ENCODE measurements at places on chromosomes 2 and 18.
A peak's percentile ranks its signal among the peaks of the same experiment; 100 is the strongest.

DNA sequence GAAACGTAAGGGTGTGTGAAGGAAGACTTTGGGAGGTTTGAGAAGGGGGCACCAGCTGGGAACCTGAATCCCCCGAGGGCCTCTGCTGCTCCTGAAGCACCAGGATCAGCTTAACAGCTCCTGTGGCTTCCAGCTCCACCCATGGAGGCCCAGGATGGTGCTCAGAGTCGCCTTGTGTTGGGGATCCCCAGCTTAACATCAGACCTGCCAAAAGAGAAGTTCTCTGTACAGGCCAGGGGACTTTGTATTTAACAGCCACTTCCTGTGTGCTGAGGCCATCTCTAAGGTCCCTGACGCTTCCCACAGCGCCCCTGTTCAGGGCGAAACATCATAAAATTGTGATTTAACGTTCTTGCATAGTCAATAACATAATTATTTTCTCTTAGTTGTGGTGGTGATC lies 77.5 kb downstream of the NCK2 start:
- no peak for DNase-seq

- no peak for DNase-seq
Observed at GRCh38 chr2:3251946-3252345, 125.7 kb downstream of the EIPR1 start.

DNA sequence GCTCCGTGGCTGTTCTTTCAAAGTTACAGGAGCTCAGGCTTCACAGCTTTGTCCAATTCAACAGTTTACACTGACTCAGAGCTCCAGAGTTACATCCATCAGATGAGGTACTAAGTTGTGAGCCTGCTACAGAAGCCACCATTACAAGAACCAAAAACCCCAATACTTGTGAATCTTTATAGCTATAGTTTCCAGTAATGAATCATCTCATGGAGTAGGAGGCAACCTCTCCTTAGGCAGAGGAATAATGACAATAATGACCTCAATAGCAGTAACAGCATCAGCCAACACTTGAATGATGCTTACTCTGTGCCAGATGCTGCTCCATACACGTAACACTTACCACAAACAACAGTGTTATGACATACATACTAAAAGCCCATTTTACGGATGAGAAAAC lies 3.6 kb downstream of the ZC3H8 start:
- DNase-seq: no peak

DNA sequence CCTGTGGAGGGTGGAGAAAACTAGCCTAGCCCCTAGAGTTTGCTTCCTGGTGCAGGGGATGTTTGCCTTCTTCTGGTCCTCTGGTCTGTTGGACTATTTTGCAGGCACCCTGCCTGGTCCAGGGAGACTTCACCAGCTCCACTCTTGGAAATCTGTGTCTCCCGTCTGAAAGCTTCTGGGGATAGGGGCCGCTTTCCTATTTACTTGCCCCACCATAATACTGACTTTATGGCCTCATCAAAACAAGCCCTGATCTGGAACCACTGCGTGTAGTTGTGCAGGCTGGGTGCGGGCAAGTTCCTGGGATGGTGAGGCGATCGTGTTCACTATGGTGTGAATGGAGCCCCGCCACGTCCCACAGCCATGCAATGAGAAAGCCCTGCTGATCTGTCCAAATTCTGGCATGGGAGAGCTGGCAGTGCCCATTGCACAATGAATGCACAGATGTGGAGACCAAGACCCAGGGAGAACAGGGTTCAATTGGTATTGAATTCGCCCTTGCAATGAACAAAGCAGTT lies 74.3 kb downstream of the DDX1 start:
- no peak for DNase-seq

DNA sequence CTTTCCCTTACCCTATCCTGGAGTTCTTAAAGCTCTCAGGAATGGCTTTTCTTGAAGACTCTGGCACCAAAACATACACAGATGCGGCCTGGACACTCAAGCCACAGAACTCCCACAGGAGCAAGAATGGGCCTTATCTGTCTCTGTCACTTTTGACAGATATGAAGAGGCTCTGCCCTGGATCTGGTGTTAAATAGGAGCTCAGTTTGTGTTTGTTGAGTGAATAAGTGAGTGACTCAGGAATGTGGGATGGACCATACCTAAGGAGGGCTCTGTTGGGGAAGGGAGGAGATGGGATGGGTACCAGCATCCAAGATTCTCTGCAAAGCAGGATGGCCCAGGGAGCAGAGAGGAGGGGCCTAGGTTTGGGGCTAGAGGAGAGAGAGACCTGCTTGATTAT lies 33.9 kb upstream of the EPAS1 start:
- DNase-seq: no peak

GRCh38 chr2:222318026-222318711 lies 19.4 kb upstream of the PAX3 start:
- DNase-seq: peak; percentile 78

- DNase-seq: no peak
Observed at GRCh38 chr2:235843591-235844395, 324.4 kb downstream of the GBX2 start.

DNA sequence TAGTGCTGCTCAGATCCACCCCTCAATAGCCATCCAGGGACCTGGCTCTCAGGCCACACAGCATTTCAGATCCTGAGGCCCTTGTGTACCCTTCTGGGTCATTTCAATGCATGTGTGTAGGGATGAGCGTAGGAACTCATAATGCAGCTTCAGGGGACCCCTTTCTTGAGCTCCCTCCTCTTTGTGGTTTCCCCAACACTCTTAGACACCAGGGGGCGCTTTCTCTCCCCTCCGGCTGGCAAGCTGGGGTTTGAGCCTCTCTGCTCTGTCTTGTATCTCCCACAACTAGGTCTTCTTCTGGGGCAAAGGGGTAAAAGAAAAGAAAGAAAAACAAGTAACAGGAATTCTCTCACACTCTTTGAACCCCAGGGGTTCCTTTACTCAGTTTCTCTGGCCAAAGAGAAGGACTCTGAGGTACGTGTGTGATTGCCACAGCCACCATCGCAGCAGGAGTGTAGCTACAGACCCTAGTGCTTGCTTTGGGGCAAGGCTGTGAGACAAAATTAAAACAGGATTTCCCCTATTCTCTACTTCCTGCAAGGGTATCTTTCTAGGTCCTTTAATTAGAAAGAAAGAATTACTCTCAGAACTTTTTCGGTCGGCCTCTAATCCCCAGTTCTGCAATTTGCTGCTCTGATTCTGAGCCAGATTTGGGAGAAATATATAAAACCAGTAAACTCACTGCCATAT lies 38.0 kb downstream of the CABYR start:
- no peak for DNase-seq

DNA sequence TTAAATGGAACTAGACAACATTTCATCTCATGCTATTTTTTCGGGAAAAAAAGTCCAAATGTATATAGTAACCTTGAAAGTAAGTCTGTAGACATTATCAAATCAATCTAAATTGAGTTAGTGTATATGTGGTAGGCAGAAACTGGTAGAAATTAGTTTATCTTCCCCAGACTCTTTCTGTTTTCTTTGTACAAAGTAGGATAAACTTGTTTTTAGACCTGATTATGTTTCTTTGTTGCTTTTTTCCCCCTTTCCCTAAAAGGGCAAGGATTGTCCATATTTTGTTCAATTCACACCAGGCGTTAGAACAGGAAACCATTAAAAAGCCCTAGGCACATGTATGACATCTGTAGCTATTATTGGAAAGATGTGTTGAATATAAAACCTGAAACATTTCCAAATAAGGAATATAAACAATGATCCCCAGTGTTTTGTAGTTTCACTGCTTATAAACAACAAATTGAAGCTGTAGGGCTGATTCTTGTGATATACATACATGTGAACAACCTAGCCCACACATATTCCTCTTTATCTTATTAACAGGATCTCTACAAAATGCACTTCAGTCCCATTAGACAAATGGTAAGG lies 528.3 kb downstream of the PARD3B start:
- DNase-seq: no peak

DNA sequence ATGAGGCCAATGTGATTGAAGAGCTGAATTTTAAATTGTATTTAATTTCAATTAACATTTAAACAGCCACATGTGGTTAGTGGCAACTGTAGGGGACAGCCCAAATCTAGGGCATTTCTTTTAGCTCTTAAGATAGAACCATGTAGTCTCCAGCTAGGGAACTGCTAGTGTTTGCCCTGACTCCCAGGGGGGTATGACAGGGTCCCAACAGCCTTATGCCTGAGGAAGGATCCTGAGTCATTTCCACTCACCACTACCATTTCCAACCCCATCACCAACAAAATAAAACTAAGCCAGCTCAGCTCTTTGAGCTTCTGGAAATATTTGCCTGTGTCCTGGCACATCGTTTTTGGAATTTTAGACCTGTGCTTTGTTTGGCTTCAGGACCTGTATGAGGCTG lies 13.7 kb upstream of the GMCL1 start:
- no peak for DNase-seq

GRCh38 chr2:184743096-184743495 lies 144.8 kb downstream of the ZNF804A start:
- DNase-seq: no peak

GRCh38 chr2:240374085-240374907 lies 61.2 kb upstream of the GPC1 start:
- DNase-seq: no peak

- DNase-seq: peak; percentile 13
Observed at GRCh38 chr18:50177294-50177992, 17.5 kb downstream of the MYO5B start.

- no peak for DNase-seq
Observed at GRCh38 chr2:210132239-210132638, 39.0 kb downstream of the KANSL1L start.

- DNase-seq: no peak
Observed at GRCh38 chr2:238654479-238655197, 193.2 kb upstream of the TWIST2 start.

DNA sequence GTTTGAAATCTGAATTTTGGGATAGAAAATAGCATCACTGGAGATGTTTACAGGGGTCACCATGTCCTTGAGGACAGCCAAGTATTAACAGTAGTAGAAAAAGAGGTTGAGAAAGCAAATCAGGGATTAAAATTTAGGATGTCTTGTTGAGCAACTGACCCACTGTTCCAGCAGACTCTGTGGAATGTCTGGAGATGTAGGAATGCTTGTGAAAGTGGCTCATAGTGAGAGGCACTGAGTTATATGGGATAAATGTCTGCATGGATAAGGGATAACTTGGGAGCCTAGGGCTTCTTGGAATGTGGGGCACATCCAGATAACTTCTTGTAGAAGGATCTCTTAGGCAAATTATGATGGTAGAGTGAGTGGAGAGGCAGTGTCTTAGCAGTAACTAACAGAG lies 495.0 kb downstream of the TMX3 start:
- DNase-seq: no peak

DNA sequence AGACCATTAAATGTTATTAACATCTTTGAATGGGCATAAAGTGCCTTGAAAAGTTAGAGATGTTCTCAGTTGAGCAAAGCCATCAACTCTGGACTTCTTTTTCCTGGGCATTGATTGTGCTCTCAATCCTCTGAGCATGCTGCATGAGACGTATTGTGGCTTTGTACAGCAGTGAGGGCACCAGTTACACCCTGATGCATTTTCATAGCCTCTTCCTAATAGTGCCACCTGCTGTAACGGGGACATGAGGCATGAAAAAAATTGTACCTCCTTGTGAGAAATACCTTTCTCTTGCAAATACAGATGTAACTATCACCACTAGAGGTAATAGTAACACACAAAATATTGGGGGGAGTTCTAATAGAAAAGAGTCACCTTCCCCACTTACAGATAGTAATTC lies 697.5 kb downstream of the TMEM182 start:
- DNase-seq: no peak

GRCh38 chr2:98502556-98503335 lies 58.1 kb downstream of the INPP4A start:
- DNase-seq: no peak

- DNase-seq: no peak
Observed at GRCh38 chr2:60602828-60603532, 49.5 kb upstream of the BCL11A start.

DNA sequence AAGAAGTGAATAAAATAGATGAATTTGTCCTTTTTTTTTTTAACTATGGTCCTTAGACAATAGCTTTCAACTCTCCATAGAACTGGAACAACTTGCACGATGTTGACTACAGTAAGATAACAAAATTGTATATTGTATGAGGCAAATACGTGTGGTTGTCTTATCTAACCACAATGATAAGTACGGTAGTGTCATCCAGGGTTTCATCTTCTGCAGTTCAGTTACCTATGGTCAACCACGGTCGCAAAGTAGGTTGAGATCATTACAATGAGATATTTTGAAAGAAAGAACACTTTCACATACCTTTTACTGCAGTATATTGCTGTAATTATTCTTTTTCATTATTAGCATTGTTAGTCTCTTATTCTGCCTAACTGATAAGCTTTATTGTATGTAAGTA lies 295.2 kb downstream of the PARD3B start:
- no peak for DNase-seq

DNA sequence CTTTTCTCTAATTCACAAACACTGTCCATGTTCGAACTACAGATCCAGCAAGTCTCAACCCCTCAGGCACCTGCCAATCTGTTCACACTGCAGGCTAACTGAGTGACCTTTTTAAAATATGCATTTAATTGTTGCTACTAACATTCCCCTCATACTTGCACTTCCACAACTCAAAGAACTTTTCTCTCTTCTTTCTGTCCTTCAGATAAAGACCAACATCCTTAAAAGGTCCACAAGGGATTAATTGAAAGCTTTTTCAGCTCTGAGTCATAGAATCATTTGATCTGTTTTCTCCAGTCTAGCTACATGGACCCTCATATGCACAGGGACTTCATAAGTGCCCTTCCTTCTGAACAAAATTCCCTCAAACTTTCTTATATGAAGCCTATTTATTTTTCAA lies 1321.2 kb downstream of the DPP10 start:
- DNase-seq: no peak

GRCh38 chr2:74481961-74482800 lies 617 bp downstream of the CCDC142 start:
- DNase-seq: peak; percentile 28

GRCh38 chr2:160918906-160919503 lies 241.2 kb upstream of the TANK start:
- DNase-seq: peak; percentile 1

DNA sequence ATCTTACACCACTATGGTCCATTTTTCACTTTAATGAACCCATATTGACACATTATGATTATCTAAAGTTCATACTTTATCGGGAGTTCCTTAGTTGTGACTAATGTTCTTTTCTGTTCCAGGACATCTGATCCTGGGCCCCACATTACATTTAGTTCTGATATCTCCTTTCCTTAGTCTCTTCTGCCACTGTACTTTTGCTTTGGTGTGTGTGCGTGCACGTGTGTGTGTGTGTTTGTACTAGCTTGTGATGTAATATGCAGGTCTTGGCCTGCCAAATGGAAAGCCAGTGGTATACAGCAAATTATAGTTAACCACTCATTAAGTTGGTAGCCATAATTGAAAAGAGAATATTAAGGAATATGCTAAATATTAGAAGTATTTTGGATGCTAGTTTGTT lies 88.0 kb downstream of the CDC42EP3 start:
- peak; percentile 15 for DNase-seq

- DNase-seq: peak; percentile 91
Observed at GRCh38 chr2:36780231-36780839, 83.8 kb downstream of the VIT start.

- DNase-seq: no peak
Observed at GRCh38 chr2:156719036-156719435, 282.9 kb downstream of the GPD2 start.
